Activated T-helper 1 cell treated with anti-CD3 and anti-CD28 coated beads, Interleukin-2, amount 50 U/mL, for 16 hours (primary cell): ENCODE measurements at places on chromosomes 5 and 9.
A peak's percentile ranks its signal among the peaks of the same experiment; 100 is the strongest.

GRCh38 chr9:79670269-79670961, 98.7 kb downstream of the TLE4 start:
- DNase-seq = no peak

GRCh38 chr9:126533926-126534310, 79.8 kb upstream of the LMX1B start:
- no peak for DNase-seq

DNA sequence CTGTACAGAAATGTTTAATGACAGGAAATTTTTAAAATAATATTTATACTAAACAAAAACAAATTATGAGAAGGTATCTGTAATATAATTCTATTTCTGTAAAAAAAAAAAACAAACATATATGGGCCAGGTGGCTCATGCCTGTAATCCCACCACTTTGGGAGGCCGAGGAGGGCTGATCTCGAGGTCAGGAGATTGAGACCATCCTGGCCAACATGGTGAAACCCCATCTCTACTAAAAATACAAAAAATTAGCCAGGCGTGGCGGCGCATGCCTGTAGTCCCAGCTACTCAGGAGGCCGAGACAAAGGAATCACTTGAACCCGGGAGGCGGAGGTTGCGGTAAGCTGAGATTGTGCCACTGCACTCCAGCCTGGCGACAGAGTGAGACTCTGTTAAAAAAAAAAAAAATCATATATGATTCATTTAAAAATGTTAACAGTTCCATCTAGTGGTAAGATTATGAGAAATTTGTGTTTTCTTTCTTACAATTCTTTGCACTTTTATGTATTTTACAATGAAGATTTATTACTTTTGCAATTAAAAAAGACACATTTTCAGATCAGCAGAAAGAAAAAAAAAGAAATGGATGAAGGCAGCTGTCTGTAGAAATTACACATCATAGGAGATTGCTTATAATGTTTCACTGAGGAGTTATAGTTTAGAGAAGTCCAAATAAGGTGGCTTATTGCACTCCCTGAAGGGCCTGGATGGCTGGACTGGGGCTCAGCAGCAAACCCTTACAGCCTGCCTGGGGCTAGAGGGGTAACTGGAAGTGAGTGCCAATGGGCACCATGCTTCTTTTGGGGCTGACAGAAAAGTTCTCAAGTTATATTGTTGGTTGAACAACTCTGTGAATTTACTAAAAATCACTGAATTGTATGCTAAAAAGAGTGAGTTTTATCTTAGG, 20.3 kb downstream of the C9orf153 start:
- no peak for DNase-seq

DNA sequence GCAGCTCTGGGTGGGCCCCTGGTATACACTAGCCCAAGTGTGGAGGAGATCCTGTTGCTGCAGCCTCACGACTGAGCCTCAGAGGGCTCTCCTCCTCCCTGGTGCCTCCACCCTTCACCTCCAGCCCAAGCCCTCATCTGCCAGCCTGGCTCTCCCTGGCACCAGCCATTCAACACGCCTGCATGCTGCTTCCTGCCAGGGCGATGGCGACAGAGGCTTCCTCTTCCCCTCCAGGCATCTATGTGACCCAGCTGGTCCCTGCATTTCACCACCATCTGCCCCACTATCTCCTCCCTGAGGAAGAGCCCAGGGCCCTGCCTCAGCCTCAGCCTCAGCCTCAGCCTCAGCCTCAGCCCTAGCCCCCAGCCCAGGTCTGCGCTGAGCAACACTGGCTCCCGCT, 54.8 kb upstream of the ANGPTL2 start:
- no peak for DNase-seq

DNA sequence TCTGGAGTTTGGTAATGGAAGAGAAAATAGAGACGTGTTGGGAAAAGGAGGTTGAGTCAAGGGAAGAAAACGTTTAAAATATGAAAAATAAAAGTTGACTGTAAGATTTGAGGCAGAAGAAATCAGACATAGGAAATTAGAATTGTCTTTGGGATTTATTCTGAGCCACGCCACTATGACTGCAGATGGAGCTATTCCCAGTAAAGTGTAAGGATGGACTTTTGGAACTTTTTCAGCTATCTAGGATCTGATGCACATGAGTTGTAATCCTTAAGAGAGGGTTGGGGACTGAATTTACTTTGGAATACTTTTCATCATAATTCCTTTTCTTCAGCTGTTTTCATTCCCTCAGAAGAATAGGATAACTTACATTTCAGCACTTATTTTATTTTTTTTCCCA, 336.7 kb downstream of the FAM170A start:
- no peak for DNase-seq

DNA sequence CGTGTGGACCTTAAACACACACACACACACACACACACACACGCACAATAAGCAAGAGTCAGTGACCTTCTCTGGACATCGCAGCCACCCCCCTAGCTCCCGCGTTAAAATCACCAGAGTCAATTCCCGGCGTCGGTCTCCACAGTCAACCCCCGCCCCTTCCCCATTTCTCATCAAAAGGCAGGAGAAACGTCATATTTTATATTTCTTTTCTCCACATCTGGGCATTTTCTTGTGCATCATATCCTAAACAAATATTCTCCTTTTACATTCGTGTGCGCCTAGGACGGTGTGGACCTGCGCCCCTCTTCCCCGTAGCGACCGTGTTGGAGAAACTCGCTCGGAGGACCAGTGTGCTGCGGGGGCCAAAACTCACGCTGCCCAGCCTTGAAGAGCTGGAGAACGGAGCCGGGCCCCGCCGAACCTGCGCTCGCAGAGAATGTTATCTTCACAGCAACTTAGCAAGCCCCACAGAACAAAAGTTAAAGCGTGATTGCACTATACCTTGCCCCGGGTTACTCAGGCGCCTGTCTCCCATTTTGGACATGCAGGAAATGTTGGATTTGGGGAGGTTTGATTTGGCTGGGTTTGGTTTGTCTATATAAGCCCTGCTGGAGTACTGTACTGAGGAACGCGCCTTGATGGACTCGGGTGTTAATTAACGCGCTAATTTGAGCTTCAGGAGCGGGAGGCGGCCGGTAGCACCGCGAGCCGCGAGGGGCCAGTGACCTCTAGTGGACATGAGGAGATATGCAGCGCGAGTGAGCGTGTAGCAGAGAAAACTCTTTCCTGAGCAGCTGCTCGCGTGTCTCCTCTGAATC, 192.4 kb downstream of the MEF2C start:
- no peak for DNase-seq

DNA sequence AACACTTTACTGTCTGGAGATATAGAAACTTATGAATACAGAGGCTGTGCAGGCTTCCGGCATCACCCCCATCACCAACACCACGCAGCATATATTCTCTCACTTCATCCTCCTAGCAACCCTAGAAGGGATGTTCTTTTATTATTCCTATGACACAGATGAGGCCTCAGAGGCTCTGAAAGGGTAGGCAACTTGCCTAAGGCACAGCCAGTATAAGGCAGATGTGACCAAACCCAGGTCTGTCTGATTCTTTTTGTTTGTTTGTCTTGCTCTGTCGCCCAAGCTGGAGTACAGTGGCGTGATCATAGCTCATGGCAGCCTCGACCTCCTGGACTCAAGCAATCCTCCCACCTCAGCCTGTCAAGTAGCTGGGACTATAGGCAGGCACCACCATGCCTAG, 22.8 kb upstream of the CORO2A start:
- DNase-seq = no peak

- DNase-seq = no peak
Observed at GRCh38 chr9:21558615-21559401, 76.7 kb upstream of the IFNE start.

DNA sequence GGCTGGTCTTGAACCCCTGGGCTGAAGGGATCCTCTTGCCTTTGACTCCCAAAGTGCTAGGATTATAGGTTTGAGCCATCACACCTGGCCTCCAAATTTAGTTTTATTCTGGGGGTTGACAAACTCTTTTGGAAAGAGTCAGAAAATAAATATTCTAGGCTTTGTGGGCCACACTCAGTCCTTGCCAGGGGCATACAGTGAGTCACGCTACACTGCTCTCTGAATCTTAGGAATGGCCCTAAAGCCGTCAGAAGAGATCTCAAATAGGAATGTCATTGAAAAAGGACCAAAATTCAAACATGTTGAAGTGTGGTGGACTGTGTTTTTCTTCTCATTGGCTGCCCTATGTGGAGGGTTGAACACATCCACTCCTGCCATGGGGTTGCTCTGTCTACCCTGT, 127.7 kb upstream of the BASP1 start:
- DNase-seq = no peak

GRCh38 chr5:132064738-132065331, 4.4 kb downstream of the IL3 start:
- DNase-seq = peak; percentile 65

DNA sequence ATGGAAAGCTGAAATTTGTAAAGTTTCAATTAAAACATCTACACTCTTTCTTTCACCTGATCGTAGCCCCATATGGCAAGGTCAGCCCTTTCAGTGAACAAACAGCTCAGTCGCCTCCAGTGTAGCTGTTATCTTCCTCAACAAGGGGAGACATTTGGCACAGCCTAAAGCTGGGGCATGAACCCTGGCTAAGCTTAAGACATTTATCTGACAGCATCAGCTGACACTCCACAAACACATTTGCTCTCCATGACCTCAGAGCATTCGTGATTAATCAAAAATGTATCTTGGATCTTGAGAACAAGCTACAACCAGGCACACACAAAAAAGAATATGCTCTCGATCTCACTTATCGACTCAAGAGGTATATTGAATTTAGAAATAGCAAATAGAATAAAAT, 67.3 kb downstream of the POU5F2 start:
- no peak for DNase-seq

- DNase-seq = no peak
Observed at GRCh38 chr5:88377705-88378656, 109.3 kb upstream of the TMEM161B start.

- DNase-seq = no peak
Observed at GRCh38 chr5:140398379-140398811, 3.2 kb upstream of the ANKHD1 start.

- DNase-seq = no peak
Observed at GRCh38 chr5:180649297-180650039, at the start of gene FLT4. FLT4 (minus strand) TSS chr5:180649600; CDS start chr5:180649545, 55 bp downstream.

GRCh38 chr5:150481972-150482406, 25.9 kb upstream of the NDST1 start:
- DNase-seq = no peak

- no peak for DNase-seq
Observed at GRCh38 chr5:45639040-45639439, 57.1 kb downstream of the HCN1 start.

GRCh38 chr9:109487247-109487646, 10.9 kb downstream of the PTPN3 start:
- no peak for DNase-seq

GRCh38 chr5:179123491-179124272, 63.5 kb downstream of the ZNF354C start:
- no peak for DNase-seq

- DNase-seq = no peak
Observed at GRCh38 chr5:71778678-71779276, 59.7 kb downstream of the CARTPT start.

DNA sequence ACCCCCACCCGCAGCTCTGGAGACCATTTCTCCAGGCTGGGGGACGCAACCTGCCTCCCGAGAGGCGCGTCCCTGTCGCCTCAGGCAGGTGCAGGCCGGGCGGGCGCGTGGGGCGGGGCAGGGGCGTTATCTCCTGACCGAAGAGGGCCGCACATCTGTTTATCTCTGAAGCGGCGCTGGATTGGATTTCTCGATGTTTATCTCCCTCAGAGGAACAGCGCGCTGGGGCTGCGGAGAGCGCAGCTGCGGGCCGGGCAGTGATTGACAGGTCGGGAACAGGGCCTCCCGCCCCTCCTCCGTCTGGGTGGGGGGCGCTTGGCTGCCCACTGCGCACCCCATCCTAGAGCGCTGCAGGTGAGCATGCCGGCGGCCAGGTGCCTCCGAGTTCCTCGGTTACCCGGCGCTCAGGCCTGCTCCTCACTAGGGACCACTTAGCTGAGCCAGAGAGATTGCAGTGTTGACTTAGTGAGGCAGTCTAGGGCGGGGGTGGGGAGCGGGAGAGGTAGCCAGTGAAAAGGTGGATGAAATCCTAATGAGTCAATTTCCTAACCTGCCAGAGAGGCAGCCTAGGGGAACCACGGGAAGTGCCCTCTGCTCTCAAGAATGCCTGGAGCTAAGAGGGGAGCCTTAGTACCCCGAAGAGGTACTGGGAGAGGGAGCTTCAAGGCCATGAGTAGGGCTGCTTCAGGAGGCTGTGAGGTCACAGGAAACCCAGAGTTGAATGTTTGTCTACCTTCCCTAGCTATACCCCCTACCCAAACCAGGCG, 39.6 kb upstream of the TIFAB start:
- DNase-seq = no peak

DNA sequence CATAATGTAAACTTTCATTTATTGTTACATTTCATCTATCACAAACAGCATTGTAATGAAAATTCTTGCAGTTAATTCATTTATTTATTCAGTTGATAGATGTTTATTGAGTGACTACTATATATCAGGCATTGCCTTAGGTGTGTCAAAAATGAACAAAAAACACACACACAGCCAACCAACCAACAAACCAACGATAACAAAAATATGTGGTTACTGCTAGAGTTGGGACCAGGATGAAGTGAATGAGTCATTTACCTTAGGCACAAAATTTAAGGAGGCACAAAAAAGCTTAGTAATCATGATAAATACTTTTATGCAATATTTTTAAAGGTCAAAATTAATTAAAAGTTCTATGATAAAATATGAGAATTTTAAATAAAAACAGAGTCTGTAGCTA, 223.4 kb downstream of the CSNK1G3 start:
- no peak for DNase-seq

DNA sequence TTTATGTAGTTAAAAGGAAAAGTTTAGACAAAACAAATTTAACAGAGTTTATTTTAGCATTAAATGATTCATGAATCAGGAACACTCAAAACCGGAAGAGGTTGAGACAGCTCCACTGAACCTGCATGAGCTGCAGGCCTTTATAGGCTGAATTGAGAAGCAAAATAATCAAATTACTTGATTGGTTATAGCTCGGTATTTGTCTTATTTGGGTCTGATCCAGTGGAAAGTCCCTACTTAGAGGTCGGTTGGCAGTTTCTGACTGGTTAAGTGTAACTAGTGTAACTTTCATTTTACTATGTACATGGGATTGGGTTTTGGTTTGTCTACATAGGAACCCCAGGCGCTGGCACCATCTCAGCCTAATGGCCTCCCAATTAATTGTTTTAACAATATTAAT, 74.1 kb upstream of the PIK3R1 start:
- no peak for DNase-seq

- DNase-seq = no peak
Observed at GRCh38 chr5:139565411-139566305, 4.5 kb downstream of the UBE2D2 start.

DNA sequence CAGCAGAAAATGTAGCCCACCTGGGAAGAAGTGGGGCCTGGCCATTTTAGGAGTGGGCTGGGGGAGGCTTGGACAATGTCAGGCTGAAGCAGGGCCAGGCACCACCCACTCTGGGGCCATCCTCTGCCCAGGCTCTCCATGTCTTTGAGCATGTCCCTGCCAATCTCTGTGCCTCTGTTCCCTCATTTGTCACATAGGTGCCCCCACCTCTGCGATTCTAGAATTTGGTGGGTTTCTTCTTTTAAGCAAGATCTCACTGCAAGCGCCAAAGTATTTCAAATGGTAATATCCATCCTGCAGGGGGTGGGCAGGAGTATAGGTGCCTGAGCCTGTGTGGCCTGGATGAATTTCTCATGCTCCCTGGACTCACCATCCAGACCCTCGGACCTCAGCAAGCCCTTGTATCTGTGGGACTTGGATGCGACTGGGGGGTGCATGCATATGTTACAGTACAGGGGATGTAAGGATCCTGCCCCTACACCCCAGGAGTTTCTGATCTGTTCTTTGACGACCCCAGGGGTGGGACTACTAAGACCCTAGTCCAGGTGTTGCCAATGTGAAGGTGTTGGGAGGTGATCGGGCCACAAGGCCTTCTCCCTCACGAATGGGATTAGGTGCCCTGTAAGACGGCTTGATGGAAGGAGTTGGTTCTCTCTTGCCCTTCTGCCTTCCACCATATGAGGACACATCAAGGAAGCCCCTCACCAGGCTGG, 4.3 kb downstream of the CD74 start:
- DNase-seq = no peak
